Activated effector memory CD4-positive, alpha-beta T cell treated with anti-CD3 and anti-CD28 coated beads, Interleukin-2, amount 50 U/mL, for 16 hours (primary cell): ENCODE measurements at places on chromosomes 1 and 21.

GRCh38 chr1:5221451-5221850 lies 567.0 kb downstream of the AJAP1 start:
- no peak for DNase-seq

GRCh38 chr1:202016022-202016810 lies 5.8 kb downstream of the ELF3 start:
- DNase-seq, result no peak

DNA sequence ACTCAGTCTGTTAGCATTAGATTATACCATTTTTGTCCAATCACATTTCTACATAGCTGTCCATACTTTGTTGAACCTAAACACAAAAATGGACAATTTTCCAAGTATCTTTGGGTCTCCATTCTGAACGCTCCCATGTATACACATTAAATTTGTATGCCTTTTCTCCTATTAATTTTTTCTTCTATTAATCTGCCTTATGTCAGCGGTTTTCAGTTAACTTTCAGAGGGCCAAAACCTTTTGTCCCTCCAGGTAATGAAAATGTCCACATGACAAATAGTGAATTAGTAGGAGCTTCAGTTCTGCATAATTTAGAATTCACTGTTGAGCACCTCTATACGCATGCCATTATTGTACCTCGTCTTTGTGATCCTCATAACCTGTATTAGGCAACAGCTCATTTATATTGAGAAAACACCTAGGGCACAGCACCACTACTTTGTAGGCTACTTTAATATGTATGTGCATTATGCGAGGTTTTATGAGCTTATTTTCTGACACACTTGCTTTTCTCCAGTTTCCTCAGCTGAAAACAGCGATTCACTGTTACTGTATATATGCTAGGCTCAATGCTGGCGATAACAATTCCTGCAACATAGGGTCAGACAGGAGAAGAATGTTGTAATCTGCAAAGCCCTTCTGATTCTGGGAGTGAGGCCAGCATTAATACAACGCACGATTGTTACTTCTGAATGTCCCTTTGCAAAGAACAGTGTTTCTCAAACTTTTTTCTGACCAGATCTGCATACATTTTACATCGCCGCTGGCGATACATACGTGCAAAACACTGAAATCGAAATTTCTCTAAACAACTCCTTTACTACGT lies 1.1 kb upstream of the ABCD3 start:
- no peak for DNase-seq

GRCh38 chr1:103171041-103171590 lies 62.8 kb upstream of the COL11A1 start:
- no peak for DNase-seq

GRCh38 chr1:70284366-70284765 lies 63.2 kb downstream of the SRSF11 start:
- no peak for DNase-seq

GRCh38 chr1:50873458-50874187 lies 86.4 kb downstream of the FAF1 start:
- peak; percentile 87 for DNase-seq

DNA sequence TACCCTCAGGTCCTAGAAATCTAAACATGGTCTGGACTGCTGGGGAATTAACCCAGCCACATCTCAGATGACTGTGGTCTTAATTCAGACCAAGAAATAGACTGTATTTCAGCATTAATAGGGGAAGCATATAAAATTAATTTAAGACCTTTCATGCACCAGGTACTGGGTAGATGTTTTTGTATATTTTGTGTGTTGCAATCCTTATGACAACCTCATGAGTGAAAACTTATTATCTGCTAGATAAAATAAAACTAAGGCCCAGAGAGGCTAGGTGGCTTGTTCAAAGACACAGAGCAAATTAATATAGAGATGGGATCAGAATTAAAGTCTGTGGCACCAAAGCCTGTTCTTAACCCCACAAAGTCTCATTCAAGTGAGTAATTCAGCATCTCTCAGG lies 40.1 kb downstream of the OPTC start:
- DNase-seq, result no peak

GRCh38 chr1:56534130-56534651 lies 45.2 kb downstream of the PLPP3 start:
- no peak for DNase-seq

DNA sequence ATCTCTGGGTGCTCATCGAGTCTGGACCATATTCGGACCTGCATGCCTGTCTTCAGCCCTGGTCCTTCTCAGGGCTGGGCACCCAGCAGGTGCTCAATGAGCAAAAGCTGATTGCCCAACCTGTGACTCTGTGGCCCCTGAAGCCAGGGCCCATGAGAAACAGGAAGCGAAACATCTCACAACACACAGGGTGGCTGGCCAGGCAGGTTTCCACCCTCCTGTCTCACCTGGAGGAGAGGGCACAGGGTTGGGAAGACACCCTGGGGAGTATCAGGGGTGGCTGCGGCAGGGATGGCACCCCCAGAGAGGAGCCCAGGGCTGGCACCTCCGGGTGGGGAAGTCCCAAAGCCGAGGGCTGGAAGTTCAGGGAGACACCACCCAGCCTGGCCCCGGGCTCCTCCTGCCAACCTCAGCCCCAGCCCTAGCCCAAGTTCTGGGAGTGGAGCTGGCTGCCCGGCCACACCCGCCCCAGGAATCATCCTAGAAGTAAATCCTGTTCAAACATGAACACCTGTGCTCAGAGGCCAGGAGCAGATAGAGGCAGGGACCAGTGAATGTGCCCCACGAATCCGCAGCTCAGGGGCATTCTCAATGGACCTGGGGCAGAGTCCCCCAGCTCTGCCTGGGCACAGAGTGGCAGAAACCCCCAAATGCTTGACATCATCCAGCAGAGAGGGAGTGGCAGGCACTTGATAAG lies 54.6 kb downstream of the RAP1GAP start:
- DNase-seq, result no peak

- DNase-seq, result no peak
Measured at GRCh38 chr1:28313702-28314546, 14.9 kb upstream of the MED18 start.

DNA sequence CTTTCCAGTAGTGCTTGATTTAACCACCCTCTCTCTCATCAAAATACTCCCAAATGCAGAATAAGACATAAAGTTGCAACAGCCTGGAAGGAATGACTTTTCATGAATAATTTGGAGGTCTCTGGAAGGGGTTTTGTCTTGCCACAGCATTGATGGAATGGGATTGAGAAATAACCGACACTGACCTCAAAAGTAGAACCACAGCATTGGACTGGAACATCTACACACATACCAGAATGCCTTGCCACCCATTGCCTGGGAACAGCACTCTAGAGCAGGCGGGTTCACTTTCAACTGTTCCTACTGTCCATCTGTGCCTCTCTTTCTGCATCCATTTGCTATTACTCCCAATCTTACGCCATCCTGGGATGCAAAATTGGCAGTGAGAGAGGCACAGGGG lies 149.1 kb upstream of the USP24 start:
- DNase-seq, result no peak

DNA sequence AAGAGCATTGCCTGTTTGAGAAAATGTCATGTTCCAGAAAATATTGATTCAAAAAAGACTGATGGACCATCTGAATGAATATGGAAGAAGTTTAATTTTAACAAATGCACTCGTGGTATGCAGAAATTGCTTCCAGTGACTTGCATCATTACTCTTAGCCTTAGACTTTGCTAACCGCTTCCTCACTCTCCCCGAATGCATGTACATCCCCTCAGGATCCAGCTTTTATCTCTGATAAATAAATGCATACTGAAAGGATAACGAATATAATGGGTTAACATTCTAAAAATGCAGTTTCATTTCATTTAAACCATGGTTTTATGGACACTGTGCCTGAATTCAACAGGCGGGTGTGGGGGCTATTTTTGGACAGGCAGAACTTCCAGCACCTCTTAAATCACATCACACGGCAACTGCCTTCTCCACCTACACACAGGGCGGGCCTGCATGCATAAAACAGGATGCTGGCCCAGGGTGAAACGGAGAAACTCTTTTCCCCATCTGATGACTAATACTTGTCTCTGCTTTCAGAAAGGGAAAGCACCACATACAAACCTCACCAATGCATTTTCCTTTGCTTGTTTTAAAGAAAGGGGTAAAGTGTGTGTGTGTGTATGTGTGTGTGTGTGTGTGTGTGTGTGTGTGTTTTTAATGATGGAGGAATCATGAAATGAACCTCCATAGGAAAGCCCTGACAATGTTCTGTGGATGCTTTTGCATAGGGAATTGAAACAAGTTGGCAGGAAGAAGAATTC lies 48.7 kb downstream of the SPAG17 start:
- DNase-seq, result no peak

- no peak for DNase-seq
Measured at GRCh38 chr21:36155603-36156338, 853 bp upstream of the DOP1B start.

DNA sequence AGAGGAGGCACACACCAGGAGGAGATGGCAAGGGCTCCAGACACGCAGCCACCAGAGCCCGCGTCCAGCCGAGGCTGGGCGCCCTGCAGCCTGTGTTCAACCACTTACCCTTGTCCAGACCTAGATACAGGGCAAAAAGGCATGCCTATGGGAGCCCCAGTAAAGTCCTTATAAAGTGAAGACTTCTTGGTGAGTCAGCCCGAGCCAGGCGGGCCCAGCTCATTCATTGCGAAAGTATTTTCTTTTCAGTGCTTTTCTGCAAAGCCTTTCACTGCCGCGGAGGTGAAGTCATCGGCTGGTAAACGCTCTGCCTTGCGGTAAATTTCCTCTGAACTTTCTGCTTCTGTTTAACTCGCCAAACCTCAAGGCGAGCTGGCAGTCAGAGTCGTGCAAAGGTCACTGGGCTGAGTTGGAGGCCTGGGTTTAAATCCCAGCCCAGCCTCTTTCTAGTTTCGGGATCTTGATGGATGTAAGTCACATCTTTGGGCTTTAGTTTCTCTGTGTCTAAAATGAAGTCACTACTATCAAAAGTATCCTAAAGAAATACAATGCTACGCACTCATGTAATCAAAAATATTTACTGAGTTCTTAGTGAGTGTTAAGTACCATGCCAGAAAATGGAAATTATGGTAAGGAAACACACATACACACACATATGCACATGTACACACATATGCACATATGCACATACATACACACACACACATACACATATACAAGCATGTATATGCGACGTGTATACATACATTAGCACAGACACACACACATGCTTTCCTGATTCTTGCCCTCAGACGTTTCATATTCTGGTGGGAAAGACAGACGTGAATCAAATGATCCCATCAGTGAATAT lies 54.7 kb upstream of the IFFO2 start:
- peak; percentile 90 for DNase-seq

DNA sequence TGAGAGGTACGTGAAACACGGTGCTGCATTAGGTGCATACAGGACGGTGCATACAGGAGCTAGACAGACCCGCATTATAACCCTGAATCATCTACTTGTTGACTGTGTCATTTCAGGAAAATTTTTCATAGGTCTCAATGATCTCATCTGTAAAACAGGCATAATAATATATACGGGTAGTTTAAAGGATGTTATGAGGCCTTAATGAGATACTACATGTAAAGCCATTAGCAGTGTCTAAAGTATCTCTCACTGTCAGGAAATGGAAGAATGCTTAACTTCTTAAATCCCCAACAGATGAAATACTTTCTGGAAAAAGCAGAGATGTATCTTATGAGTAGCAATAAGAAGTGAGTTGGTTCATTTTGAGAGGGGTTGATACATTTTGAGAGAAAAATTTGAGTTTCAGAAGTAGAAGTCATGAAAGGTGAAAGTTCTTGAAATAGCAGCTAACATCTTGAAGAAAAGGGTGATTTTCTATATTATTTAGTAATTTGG lies 669.6 kb downstream of the PTPRC start:
- no peak for DNase-seq

GRCh38 chr1:29100487-29100886 lies 23.2 kb downstream of the TMEM200B start:
- no peak for DNase-seq

- DNase-seq, result no peak
Measured at GRCh38 chr1:227032396-227032795, 92.3 kb downstream of the COQ8A start.

DNA sequence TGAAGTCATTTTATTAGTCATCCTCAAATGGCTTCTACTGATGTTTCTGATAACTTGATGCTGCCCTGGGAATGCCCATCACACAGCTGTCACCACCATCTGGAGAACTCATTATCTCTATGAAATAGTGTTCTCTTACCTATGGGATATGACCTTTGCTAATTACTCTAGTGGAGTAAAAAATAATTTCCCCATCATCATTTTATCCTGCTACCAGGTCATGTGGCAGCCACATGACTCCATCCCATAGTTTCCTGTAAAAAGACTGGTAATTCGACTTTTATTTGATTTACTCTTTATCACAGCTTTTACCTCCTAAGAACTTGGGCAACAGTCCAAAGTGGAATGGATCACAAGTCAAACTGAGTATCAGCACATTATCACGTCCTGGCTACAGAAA lies 76.1 kb upstream of the USP25 start:
- no peak for DNase-seq

- no peak for DNase-seq
Measured at GRCh38 chr1:202968895-202969295, 1.8 kb upstream of the CYB5R1 start.

DNA sequence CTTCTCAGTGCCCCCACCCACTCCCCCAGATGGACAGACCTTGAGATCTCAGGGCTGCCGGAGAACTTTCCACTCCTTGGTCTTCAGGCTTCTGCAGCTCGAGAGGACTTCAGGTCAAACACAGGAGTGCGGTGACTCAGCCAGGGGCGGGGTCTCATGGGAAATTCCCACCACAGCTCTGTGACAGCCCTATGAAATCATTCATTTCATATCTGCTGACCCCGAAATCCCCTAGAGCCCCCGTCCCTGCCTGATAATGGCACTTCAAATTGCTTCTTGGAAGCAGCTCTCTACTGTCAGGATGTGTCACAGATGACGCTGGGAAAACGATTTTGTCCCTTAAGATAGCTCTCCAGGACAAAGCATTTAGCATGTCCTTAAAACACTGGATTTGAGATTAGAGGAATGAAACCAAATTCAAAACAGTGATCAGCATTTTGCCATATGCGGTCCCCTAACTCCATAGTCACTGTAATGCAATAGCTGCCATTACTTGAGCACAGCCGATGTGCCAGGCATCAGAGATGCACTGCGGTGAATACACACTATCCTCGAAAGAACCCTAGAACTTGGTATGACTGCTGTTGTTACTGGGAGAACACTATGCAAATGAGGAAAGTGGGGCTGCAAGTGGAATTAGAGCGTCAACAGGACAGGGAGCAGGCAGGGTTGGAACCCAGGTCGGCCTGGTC lies at the start of gene TNFRSF9:
Gene TNFRSF9 (minus strand): TSS at position 95 of the 692 bp plus-strand sequence. CDS start 845 bp downstream, outside the sequence.
- peak; percentile 93 for DNase-seq

DNA sequence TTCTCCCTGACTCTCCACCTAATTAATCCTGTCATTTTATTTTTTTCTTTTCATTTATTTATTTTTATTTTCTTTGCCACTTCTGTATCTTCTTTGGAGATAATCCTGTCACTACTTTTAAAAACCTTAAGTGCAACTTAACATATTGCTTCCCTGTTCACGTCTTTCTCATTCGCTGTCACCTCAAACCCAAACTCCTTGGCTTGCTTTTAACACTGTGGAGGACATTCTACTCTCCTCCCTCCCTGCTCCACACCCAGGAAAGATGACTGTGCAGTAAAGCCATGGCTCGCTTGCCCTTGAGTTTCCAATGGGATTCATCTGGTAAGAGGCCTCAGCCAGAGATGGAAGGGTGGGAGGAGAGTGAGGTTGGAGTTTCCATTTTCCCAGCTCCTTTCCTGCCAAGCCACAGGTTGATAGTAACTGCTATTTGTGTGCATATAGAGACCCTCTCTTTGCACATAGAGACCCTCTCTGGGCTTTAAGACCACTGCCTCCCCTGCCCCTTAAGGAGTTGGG lies 6.4 kb upstream of the BRWD1 start:
- DNase-seq, result no peak

- no peak for DNase-seq
Measured at GRCh38 chr1:228162286-228163006, 3.2 kb upstream of the IBA57 start.

GRCh38 chr1:206037581-206037980 lies 13.9 kb upstream of the CTSE start:
- no peak for DNase-seq
